ENCODE measurements at places on chromosomes 4 and X.

GRCh38 chrX:153446950-153447580 lies 1.2 kb upstream of the TREX2 start:
- DNase-seq: no peak

DNA sequence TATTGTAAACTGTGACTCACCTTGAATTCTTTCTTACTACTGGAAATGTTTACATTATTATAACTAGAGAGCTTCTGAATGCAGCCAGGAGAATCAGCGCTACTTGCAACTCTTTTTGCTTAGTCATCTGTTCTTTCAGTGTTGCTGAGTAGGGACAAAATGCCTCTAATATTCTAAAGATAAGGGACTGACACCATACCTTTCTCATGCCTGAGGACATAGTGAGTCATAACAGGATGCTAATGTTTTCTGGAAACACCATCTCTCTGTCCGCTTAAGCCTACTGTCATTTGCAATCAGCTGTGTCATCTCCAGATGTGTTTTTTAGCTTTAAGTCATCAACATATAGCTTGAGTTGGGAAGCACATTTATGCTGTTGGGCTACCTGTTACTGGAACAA lies 108.3 kb downstream of the QRFPR start:
- peak; percentile 3 for DNase-seq

GRCh38 chrX:15570145-15570544 lies 30.6 kb downstream of the ACE2 start:
- DNase-seq: no peak

GRCh38 chr4:24195991-24196736 lies 306.3 kb upstream of the PPARGC1A start:
- no peak for DNase-seq

GRCh38 chr4:73650250-73650649 lies 30.0 kb upstream of the RASSF6 start:
- peak; percentile 17 for DNase-seq

GRCh38 chr4:125527681-125528080 lies 212.9 kb downstream of the FAT4 start:
- DNase-seq: no peak

DNA sequence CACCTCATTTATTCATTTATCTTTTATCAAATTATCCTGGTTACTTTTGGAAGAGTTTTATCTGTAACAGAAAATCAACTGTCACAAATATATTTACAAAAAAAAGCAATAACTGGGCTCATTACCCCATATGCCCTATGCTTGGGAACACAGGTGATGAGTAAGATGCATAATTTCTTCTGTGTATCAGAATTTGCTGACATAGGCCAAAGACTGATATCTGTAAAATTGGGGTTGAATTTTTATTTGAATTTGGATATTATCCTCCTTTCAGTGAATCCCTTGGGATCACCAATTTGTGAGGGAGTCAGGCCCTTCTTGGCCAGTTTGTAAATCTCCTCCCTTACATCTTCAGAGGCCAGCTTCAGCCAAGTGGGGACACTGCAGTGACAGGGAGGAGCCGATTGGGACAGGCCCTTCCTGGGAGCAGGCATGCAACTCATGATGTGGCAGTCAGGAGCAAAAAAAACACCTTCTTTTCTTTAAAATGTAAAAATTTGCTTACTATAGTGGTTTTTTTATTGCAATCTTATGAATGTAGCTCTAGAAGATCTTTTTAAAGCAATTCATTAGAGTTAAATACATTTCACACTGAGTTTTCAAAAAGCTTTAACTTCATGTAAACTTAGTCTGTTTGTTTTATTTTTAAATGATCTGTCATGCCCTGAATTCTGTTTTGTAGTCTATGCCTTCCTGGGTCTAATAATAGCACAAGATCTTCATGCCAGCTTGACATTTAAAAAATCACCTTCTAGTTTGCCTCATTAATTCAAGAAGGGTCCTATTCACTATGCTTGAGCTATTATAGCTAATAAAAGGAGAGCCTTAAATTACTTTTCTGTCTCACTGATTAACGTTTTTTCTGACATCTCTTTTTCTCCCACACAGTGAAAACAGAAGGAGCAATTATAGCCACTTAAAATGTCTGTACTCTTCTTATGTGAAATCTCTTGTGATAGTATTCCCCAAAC lies 136.6 kb upstream of the SPRY1 start:
- no peak for DNase-seq

GRCh38 chr4:112451831-112452230 lies 64.1 kb downstream of the NEUROG2 start:
- DNase-seq: no peak

GRCh38 chr4:27018076-27018475 lies 157.4 kb downstream of the STIM2 start:
- no peak for DNase-seq

- peak; percentile 55 for DNase-seq
Observed at GRCh38 chr4:56909086-56909894, 1.6 kb downstream of the REST start.

Measured in stomach (tissue), 19 donors.